ENCODE measurements at places on chromosomes 3 and 15.
A peak's percentile ranks its signal among the peaks of the same experiment; 100 is the strongest.

DNA sequence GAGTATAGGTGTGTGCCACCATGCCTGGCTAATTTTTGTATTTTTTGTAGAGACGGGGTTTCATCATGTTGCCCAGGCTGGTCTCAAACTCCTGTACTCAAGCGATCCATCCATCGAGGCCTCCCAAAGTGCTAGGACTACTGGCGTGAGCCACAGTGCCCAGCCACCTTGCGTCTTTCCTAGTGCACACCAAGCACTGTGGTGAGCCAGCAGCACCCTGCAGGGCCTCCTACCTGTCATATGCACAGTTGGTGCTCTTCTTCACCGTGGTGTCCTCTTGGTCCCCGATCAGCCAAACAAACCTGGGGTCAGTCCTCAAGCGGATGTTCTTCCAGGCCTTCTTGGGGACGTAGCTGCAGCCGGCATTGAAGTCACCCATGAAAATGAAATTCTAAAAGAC, 13.2 kb downstream of the DNASE1L3 start:
- DNase-seq: no peak

DNA sequence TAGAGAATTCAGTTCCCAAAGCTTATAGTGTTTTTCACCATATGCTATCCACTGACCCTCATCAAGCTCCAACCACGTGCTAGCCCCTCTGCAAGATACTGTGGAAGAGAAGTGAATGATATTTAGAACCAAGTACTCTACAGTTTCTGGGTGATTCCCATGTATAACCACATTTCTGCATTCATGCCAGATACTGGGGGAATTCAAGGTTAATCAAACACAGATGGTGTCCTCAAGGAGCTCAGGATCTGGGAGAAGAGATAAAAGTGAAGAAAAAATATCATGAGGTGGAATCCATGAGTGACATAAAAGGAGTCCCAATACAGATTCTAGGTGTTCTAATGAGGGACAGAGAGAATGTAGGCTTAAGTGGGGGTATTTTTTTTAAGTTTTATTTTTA, 195.8 kb downstream of the FHIT start:
- DNase-seq: no peak

DNA sequence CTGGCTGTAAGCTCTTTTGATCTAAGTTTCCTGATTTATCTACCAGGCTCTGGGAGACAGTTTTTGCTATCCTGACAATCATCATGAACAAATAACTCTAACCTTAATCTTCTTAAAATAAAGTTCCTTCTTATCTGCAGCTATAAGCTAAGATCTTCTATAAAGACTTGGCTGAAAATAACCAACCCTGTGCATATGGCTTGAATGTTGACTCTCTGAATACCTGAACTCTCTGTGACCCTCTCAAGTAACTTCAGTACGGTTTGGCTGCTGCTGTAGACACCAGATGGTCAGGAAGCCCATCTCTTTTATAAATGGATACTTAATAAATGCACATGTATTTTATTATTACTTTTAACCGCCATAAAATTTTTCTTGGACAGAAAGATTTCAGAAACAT, 412.4 kb upstream of the CBLB start:
- DNase-seq: peak; percentile 99

- DNase-seq: no peak
Measured at GRCh38 chr3:66394753-66395249, 106.0 kb downstream of the LRIG1 start.

- no peak for DNase-seq
Measured at GRCh38 chr3:107959550-107960154, 131.2 kb downstream of the CD47 start.

DNA sequence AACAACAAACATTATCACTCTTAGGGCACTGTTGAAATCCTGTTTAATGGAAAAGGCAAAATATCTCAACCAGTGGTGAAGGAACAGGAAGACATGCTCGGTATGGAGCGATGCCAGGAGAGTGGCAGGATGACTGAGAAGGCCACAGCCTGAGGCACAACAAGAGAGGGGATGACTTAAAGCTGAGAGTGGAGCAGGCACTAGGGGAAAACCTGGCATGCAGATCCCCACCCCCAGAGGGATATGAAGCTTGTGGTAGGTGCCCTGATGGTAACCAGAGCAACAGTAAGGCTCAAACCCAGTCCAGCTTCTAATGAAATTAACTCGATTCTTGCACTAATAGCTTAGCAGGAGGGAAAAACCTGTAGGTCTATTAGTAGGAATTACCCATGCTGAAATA, 40.4 kb downstream of the LYSMD4 start:
- no peak for DNase-seq

- DNase-seq: no peak
Measured at GRCh38 chr3:134971306-134971705, 176.2 kb downstream of the EPHB1 start.

DNA sequence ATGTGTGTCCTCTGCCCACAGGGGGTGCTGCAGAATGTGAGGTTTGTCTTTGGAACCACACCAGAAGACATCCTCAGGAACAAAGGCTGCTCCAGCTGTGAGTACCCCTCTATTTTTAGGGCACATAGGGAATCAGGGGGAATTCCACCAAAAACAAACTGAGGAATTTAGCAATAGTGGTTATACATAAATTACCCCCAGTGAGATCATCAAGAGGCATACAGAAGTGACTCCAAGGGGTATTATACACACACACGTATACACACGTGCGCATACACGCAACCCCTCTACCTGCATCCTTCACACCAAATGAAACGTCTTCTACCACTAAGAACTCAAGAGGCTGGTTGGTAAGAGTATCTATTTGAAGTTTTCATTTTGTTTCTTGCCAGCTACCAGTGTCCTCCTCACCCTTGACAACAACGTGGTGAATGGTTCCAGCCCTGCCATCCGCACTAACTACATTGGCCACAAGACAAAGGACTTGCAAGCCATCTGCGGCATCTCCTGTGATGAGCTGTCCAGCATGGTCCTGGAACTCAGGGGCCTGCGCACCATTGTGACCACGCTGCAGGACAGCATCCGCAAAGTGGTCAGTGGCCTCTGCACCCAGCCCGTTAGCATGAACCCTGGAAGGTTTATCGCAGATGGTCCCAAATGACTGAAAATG, 2.9 kb downstream of the THBS1 start:
- no peak for DNase-seq

- DNase-seq: no peak
Measured at GRCh38 chr3:134427400-134428111, 53.3 kb upstream of the AMOTL2 start.

GRCh38 chr3:189222927-189223636, 51.3 kb downstream of the TPRG1 start:
- no peak for DNase-seq

- no peak for DNase-seq
Measured at GRCh38 chr3:148168347-148168746, 529.4 kb upstream of the AGTR1 start.

DNA sequence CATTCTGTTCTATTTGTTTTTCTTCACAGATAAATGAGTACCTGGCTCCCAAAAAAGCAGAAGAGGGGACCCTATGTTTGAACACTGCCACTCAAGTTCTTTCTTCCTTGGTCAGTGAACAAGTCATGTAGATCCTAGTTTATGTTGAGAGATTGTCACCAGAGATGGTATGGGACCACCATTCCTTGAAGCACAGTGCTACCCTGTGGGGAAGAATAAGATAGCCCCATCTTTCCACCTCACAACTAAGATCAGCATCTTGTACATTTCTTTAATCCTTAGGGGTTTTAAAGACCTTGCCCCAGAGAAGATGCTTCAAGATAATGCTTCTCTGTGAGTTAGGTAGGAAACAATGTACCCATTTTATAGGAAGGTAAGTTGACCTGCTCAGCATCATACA, 233.5 kb upstream of the WNT5A start:
- no peak for DNase-seq

DNA sequence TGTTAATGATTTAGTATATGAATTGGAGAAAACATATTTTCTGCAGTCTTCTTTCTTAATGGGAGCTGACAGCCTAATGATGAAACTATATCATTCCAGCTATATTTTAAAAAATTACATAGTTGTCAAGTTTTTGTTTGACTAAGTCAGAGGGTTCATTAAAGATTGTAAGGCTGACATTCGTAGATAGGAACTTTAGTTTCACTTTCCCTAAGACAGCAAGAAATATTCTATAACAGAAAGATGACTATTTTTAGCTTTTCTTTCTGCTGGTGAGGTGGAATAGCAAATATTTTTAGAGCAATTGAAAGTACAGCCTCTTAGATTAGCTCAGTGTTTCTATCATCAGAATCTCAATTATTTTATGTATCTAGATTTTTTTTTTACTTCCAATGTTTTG, 60.2 kb downstream of the PIAS1 start:
- no peak for DNase-seq

DNA sequence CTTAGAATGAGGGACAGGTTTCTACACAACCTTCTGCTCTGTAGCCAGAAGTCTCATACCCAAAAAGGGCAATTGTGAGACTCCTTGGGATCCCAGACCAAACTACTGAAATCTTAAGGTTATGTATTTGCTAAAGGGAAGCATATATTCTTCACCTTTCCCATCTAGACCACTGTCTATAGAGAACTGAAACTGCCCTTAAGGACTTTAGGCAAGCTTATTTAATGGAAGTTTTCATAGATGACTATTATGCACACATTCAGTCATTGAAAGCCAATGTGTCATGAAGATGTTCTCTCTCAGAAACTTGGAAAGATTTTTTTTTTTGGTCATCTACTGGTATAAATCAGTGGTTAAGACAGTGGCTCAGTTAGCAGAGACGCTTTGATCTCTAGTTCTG, 365.3 kb downstream of the MCTP2 start:
- DNase-seq: no peak

DNA sequence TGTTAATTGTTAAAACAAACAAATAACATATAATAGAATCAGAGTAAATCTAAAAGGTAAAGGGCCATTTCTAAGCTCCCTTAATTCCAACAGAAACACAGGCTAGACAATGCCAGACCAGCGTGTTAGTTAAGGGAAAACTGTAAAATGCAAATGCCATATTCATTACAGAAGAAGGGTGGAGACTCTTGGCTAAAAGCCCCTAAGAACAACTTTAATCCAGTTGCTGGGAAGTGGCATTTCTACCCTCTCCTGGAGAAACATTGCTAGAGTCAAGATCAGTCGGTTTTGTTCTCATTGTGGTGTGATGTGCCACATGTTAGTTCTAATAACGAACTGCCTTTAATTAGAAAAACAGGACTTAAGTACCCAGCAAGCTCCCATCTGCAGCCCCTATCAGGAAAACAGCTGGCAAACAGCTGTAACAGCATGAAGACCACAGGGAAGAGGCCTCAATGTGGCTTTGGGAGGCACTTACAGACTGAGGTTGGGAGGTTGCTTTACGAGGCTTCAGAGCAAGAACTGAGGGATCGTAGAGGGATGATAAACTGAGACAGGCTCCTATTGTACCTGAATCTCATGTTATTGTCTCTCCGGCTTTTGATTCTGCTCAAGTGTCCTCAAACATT, 1134.8 kb downstream of the ROBO1 start:
- no peak for DNase-seq

GRCh38 chr15:56792211-56792610, 58.9 kb upstream of the ZNF280D start:
- no peak for DNase-seq

DNA sequence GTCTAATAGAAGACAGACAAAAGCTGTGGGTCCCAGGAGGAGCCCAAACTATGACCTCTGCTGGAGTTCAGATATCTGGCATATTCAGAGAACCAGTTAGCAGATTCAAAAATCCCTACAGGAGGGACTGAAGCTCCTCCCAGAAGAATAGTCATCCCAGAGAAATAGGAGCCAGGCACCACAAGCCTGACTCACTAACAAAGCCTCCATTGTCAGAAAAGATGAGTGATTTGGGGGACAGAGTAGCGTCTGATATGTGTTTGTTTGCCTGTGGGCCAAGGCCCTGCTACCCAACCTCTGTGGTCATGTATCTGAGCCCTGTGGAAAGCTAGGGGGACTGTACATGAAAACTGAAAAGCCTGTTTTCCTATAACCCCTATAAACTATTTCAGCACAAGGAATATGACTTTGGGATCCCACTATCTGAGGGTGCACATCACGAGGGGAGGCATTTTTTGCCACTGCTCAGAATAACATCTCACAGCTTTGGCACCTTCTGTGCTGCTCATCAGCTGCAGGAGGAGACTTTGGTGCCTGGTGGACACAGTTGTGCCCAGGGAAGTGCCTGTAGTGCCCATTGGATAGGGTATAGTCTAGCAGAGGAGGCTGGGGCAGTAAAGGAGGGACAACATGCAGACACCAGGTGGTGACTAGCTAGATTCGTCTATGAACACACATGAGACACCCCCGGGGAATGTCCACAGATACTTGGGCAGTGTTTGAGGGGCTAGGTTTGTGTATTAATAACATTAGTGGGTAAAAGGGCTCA, 9.7 kb upstream of the LARP6 start:
- no peak for DNase-seq

DNA sequence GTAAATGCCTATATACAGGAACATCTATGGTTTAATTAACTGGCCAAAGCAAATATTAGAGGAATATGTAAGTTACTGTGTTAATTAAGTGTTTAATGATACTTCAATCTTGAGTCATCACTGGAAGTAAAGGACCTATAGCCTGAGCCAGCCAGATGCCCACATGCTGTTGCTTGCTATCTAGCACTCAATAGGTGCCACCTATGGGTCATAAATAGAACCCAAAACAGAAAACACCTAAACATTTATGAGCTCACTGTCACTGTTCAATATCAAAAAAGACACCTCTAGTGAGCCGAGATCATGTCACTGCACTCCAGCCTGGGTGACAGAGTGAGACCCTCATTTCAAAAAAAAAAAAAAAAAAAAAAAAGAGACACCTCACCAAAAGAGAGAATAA, 48.4 kb upstream of the IP6K2 start:
- no peak for DNase-seq

- DNase-seq: no peak
Measured at GRCh38 chr3:165624761-165625160, 212.5 kb downstream of the BCHE start.

DNA sequence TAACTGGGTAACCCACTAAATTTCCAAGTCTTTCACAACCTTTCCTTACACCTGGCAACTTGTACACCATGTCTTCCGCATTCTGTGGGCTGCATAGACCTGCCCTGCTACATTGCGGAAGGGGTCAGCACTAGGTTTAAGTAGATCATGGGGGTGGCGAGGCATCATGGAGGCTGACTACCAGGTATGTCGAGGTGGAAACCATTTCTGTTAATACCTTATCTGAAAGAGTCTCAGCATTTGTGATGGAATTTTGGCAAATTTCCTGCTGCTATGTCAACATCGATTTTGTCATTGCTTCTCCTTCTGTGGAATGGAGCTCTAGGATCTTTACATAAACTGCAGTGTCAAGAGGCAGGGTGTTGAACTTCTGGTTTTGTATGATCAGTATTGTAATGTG, 187.2 kb downstream of the GHSR start:
- DNase-seq: no peak

DNA sequence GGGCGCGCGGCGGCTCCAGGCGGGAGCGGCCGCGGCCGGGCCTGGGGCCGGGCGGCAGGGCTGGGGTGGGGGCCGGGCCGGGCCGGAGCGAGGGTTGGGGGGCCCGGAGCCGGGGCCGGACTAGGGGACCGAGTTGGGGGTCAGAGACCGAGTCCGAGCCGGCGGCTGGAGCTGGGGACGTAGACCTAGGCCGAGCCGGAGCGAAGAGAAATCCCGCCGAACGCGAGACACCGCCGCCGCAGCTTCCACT, 37.3 kb downstream of the HMCES start:
- DNase-seq: no peak
